ENCODE measurements at places on chromosomes 7 and 10. TPM values are rescaled to one million over a fixed set of nuclear protein-coding genes. Genes with fewer than 3 reads are reported as not detected.

The OR13A1 gene
- 3.2 TPM for total RNA-seq

The FAM237B gene
- not detected for total RNA-seq

The MAT1A gene
- total RNA-seq, result not detected

The SNX8 gene
- 6.3 TPM for total RNA-seq

The ECHS1 gene
- 37.3 TPM for total RNA-seq

The NPTX2 gene
- not detected for total RNA-seq

The HOXA3 gene
- 1.3 TPM for total RNA-seq

The ITIH2 gene
- total RNA-seq, result not detected

The CHAT gene
- not detected for total RNA-seq

DNA sequence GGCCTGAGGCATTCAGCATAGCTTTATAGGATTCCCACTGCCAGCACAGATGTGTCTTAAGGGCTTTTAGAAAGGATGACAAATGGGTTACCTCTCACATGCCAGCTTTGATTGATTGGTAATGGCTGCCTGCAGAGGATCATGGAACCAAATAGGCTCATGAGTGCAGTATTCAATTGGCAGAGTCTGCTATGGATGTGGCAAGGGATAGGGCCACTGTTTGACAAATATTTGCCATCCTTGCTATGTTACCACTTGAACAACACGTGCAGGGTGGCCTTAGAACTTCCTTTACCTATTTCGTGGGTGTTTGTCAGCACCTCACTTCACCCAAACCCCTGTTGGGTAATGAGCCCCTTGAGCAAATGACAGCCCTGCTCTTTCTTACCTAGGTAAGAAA, 139.2 kb downstream of the C10orf105 start:
- no peak for DNase-seq

- no peak for DNase-seq
These were observed 4.1 kb downstream of the NEUROD6 start for GRCh38 chr7:31336202-31337001.

DNA sequence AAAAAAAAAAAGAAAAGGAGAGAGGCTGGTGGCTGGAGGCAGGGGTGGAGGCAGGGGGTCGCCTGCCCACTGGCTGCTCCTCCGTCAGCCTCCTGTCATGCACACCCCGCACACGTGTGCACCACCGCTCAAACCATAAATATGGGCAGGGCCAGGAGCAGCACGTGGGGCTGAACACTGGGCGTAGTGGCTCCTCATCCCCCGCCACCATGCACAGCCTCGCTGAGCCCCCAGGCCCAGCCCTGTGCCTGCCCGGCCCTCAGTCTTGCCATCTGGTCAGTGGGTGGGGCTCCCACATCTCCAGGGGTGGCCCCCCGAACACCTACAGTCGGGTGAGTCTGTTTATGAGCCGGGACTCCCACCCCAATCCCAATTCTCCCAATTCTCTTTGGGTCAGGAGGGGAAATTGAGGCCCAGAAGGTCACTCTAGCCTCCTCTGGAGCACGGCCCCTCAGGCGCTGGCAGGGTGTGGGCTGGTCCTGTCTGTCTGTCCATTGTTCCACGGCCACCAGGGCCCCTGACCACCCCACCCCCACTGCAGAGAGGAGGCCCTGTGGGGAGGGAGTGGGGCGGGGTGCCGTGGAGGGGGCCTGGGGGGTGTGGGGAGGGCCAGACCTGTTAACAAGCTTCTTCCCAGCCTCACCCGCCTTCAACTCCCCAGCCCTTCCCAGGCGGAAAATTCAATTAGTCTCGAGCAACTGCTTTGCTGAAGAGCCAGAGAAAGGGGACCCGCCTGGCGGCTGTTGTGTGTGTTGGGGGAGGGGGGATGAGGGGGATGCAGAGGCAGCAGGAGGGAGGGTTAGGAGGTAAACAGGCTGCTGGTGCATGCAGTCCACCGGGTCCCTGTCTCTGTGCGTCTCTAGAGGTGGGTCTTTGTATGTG, 19.5 kb upstream of the GRIFIN start:
- DNase-seq, result no peak

DNA sequence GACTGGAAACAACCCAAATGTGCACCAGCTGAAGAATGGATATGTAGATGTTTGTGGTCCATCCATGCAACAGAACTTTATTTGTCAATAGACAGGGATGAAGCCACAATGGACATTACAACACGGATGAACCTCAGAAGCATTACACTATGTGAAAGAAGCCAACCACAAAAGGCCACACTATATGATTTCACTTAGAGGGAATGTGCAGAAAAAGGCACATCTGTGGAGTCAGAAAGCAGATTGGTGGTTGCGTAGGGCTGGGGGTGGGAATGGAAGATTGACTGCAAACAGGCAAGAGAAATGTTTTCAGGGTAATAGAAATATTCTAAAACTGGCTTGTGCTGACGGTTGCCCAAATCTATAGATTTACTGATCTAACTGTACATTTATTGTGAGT, 34.3 kb upstream of the WASHC2A start:
- DNase-seq, result no peak

DNA sequence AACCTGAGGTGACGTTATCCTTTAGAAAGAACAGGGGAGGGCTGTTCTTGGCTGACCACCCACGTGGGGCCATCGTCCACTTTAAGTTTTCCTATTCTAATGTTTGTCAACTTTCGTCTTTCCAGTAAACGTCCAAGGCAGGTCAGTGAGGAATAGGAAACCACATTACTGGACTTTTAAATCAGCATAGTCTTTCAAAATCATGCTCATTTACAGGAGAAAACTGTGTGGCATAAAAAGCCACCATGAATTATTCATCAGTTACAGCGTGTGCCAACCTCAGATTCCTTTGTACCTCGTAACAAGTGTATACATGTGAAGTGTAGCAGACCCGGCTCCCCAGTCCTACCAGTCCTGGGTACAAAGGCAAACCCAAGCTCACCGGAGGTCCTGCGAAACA, 25.1 kb upstream of the ABLIM1 start:
- DNase-seq, result no peak

DNA sequence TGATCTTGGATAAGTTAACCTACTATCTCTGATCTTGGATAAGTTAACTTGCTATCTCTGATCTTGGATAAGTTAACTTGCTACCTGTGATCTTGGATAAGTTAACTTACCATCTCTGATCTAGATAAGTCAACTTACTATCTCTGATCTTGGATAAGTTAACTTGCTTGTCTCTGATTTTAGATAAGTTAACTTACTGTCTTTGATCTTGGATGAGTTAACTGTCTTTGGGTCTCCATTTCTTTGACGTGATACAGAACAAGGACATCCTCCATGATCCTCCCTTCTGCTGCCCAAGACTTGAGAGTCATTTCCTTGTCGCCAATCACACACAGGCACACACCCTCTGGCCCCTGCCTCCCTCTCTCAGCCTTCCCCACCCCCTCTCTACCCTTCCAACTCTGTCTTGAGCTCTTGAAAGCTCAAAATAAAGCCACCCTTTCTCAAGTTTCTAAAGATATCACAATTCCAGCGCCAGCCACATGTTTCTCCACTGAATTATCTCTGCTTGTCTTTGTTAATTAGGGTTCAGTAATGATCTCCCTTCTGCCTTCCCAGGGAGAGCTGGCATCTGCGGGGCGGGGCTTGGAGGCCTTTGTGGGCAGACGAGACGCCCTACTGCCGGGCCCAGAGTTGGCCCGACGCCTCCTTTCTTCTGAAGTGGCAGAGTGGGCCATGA, 85.1 kb upstream of the GTF2I start:
- no peak for DNase-seq

- DNase-seq, result no peak
These were observed 8.0 kb downstream of the EVX1 start for GRCh38 chr7:27250557-27251070.

DNA sequence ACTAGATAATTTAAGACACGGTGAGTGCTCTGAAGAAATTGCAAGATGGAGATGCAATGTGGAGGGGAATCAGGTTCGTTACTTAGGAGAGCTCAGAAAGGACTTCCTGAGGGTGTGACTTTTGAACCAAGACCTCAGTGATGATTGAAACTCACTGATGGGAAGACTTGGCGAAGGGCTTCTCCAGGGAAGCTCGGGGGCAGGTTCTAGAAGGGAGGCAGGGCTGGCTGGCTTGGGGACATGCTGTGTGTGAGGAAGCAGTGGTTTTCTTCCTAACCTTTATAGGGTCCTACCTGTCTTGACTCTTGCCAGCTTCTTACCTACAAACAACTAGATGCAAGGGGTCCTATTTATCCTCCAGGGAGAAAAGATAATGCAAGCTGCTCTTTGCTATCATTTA, 637.9 kb downstream of the ACTR3B start:
- no peak for DNase-seq

GRCh38 chr10:101261702-101262101, 32.4 kb upstream of the LBX1 start:
- no peak for DNase-seq

- DNase-seq, result no peak
These were observed 22.1 kb downstream of the ACTR1A start for GRCh38 chr10:102480396-102480795.

Data from Karpas-422 (cell line).